ENCODE measurements at places on chromosomes 6 and 20. TPM values are rescaled to one million over a fixed set of nuclear protein-coding genes. Genes with fewer than 3 reads are reported as not detected.

DNA sequence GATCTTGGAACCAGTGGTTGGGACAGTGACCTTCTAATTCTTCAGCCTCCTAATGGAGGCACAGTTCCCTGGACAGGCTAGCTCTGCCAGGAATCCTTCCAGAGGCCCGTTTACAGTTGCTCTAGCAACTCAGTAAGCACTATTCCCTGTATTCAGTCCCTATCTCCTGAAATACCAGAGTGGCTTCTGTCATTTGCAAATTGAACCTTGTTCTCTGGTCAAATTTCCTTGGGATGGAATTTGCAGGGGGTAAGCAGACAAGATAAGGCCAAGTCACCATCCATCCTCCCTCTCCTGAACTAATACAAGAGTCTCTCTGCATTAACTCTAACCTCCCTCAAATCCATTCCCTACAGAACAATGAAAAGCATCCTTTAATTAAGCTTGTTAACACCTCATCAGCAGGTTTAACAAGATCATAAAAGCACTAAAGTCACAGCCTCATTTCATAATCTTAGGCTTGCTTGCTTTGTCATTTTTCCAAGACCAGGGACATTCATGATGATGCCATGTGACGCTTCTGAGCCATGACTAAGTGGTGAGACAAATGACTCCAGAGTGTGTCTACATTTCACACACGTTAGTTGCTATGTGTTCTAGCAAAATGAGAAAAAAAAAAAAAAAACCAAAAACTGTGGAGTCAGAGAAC lies 37.1 kb downstream of the SLC22A23 start:
- no peak for DNase-seq

The HSPA12B gene
- not detected for total RNA-seq

The MTFR2 gene
- 23.9 TPM for total RNA-seq

GRCh38 chr6:40359808-40360207 lies 227.4 kb downstream of the LRFN2 start:
- DNase-seq, result no peak
